ENCODE measurements at places on chromosomes 6 and 20.

GRCh38 chr20:62740286-62741141 is 31.9 kb downstream of the NTSR1 start:
- peak; percentile 42 for DNase-seq

- no peak for DNase-seq
Observed at GRCh38 chr6:166490671-166491500, 95.6 kb downstream of the RAMACL start.

DNA sequence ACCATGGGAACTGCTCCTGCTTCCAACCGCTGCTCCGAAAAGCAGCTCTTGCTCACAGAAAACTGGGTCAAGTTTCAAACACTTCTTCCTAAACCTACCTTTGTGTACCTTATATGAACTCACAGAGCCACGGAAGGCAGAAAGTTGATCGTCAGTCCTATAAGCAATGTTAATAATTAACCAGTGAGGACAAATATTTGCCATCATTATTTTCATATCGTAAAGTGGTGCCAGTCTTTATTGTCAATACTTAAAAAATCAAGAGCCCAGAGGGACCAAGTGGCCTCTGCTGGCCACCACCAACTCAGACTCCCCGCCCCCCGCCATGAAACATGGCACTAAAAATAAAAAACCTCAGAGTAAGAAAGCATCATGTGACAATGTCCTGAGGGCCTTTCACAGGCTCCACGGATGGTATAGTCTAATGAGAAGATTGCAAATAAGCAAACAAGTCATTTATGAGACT is 9.1 kb upstream of the PBOV1 start:
- no peak for DNase-seq

- DNase-seq: no peak
Observed at GRCh38 chr6:100171533-100172321, 177.7 kb upstream of the MCHR2 start.

GRCh38 chr6:154650351-154650750 is 82.9 kb upstream of the SCAF8 start:
- no peak for DNase-seq

DNA sequence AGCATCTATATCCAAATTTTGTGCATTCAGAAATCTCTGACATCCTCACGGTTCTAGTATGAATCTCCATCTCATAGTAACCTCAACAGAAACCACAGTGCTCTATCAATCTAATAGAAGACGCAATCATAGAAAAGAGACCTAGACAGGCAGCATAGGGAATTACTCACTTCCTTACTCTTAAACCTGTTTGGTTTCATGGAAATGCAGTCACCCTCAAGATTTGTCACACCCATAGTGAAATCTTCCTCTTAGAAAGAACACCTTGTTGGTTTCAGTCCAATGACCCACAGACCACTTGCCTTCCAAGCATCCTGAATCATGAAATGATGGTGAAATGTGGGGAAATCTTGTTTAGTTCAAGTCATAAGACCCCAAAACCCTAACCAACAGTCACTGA is 166.1 kb upstream of the PRDM1 start:
- DNase-seq: no peak

- no peak for DNase-seq
Observed at GRCh38 chr6:163806755-163807499, 392.4 kb downstream of the QKI start.

DNA sequence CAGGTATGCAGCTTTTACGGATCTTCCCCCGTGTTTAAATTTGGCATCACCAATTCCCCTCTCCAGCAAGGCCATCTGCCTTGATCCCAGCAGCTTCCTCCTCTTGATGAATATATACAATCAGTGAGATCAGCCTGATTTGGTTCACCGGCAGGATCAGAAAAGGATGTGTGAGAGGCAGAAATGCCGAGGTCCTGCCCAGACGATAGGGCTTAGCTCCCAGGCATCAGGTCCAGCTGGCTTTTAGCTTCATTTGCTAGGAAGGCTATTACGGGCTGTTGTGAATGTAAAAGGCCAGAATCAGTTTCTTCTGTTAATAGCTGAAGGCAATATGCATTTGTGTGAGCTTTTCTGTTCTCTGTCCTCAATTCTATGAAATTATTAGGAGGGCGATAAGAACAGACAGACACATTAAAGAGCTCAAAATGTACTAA is 372.8 kb downstream of the BTBD9 start:
- no peak for DNase-seq

DNA sequence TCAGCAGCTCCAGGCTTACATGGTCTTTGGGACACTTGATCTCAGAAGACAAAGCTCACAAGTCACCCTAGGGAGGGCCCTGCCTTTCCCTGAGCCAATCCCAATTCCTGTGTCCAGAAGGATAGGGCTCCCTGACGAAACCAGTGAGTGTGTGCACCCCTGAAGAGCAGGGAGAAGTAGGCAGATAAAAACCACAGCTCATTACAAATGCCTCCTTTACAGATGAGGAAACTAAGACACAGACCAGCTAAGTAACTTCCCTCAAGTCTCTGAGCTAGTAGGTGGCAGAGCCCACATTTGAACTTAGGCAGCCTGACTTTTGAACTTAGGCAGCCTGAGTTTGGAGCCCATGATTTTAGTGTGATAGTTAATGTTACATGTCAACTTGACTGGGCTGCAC is 6.7 kb upstream of the ZFAND3 start:
- DNase-seq: no peak

DNA sequence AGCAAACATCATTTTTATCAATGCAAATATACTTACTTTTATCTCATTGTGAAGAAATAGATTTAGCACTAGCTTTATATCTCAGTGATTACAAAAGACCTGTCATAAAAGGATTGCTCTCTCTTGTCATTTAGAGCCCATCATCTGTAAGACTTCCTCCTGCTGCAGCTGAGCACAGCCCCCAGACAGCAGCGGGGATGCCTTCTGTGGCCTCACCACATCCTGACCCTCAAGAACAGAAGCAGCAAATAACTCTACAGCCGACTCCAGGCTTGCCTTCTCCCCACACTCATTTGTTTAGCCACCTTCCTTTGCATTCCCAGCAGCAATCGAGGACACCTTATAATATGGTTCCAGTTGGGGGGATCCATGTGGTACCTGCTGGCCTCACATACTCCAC is 127.0 kb upstream of the EDN1 start:
- DNase-seq: no peak

DNA sequence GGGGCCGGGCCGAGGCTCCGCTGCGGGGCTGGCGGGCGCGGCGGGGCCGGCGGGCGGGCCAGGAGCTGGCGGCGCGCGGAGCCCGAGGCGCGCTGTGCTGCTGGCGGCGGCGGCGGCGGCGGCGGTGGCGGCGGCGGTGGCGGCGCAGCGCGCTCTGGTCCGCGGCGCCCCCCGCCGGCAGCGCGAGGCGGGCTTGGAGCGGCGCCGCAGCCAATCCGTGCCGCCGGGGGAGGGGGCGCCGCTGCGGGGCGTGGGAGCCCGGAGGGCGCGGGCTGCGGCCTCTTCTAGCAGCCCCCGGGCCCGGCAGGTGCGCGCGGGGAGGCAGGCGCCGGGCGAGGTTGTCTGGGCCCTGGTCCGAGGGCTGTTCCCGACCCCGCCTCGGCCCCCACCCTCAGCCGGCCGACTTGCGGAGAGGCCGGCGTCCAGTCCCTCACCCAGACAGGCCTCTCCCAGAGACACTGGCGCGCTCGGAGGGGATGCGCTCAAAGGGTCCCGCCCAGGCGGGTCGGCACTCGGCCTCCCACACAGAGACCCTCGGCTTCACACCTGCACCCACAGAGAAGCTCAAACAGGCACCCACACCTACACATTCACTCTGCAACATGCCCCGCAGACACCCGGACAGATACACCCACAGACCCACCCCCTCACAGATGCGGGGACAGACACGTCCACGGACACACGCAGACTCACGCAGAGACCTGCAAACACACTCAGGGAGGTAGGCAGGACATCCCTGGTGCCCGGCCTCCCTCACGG is at the start of gene RIMS4:
Gene RIMS4, minus strand, starts transcription at position 156 of the 759 bp plus-strand sequence. CDS start 275 bp downstream, outside the sequence.
- no peak for DNase-seq

DNA sequence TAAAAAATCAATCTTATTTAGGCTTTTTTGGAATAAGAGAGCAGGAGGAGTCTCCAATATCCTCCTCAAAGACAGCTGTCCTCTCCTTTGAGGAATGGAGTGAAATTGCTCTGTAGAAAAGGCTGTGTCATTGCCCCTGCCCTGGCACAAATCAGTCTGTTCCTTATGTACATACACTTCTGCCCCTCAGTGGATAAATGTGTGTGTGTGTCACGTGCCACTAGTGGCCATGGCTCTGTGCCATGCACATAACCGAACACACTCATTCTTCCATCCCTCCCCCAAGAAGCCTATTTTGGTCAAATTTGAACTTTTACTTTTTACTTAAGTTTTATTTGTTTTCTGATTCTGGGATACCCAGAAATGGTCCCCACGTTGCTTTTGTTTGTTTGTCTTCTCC is 49.2 kb downstream of the ANKS1A start:
- DNase-seq: no peak

GRCh38 chr6:34953061-34954025 is 64.3 kb downstream of the ANKS1A start:
- no peak for DNase-seq

DNA sequence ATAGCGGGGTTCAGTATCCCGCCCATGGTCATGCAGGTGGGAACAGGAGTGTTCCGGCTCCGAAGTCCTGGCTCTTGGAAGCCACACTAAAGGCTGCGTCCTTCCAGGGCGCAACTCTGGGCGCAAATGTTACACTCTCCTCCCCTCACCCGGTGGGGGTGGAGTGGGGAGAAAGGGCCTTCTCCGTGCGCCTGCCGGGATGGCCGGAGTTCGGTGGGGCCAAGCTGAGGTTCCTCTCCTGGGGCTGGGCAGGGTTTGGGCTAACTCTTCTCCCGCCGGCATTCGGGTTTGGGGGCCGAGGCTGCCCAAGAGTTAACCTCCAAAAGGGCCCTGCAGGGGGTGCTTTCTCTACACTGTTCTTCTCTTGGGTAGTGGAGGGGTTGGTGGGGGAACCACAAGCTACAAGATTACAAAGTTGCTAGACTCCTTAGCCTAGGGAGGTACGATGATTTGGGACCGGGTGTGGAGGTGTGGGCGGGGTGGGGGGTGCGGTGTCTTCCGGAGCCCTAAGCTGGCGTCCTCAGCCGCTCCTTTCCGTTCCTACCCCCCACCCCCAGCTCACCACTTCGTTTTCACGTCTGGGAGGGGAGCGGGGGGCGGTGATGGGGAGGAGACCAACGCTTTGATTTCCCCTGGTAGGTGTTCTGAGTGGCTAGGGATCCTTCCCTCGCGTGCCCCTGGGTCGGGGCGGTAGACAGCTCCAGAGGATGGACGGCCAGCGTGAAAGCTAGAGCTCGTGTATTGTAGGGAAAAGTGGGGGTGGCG is 12.3 kb downstream of the NRN1 start:
- no peak for DNase-seq

- DNase-seq: no peak
Observed at GRCh38 chr6:154491567-154492470, 18.7 kb downstream of the CNKSR3 start.

DNA sequence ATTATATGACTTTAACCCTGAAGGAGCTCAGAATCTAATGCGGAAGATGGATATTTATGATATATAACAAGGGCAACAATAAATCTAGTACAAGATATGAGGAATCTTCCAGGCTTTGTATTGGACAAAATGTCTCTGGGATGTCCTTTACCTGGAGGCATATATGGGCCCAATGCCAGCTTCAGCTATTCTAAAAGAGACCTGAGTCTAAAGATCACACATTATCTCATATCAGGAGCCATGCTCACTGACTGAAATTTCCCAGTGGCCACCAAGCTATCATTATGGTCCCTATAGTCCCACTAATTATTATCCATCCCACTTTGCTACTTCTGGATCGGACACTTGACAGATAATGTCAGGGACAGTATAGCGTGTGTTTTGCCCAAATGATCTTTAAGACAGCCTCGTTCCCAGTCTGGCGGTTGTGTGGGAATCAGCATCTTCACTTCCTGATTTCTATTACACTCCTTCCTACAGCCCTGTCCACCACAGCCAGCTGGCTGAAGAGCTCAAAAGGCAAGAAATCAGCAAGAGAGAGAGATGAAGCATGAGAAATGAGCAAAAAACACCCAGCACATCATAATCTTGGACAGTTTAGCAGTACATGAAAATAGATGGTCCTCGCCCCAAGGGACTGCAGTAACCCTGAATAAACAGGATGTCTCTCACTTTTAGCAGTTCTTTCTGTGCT is 34.9 kb downstream of the KLHL31 start:
- DNase-seq: no peak

GRCh38 chr6:77089776-77090175 is 373.5 kb downstream of the HTR1B start:
- no peak for DNase-seq

GRCh38 chr6:44628347-44628746 is 240.8 kb downstream of the CDC5L start:
- no peak for DNase-seq
